Hepatocyte (in vitro differentiated cells): ENCODE measurements at places on chromosomes 4 and X. TPM values are rescaled to one million over a fixed set of nuclear protein-coding genes. Genes with fewer than 3 reads are reported as not detected.

NDP gene
- 16.1 and 16.3 TPM in 2 replicates for total RNA-seq

MTHFD2L gene
- 29.4 and 32.0 TPM in 2 replicates for total RNA-seq

DNA sequence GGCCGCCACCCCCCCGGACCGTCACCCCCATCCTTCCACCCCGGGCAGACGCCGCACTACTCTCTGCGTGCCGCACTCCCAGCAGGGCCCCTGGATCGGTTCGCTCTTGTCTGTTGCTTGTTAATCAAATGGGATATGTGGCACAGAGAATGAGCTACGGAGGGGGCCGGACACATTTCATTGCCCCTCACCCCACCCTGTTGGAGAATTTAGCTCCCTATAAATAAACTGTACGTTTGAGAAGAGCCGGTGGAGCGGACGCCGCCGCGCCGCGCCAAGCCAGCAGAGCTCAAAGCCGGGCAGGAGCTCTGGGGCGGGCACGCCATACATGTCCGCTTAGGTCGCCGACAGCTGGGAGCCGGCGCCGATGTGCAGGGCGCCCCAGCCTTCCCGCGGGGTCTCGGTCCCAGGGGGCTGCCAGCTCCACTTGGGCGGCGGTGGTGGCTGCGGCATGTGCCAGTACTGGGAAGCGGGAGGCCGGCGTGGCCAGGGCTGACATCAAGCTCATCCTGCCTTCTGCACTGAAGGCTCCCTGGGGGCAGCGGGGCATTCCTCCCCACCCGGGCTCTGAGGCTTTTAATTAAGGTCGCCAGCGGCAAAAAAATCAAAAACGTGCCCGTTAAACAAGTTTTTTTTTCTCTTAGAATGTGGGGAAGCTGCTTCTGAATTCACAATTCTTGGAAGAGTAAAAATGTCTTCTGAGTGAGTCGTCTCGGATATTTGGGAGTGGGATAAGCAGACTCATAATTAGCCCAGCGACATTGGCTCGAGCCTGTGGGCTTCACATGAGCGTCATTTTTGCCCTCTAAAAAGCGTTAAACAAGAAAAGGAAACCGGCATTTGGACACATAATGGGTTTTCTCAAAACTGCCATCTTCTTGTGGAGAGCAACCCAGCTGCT is 1.1 kb upstream of the PCDH19 start:
- DNase-seq: peak; percentile 21
- peak overlapping the region; percentile 26 for H3K4me3 ChIP-seq
- no peaks in the 10 kb centered on the region for H3K4me1 ChIP-seq

GRCh38 chr4:84907145-84907544 is 59.3 kb downstream of the WDFY3 start:
- no peak overlapping the region for H3K27ac ChIP-seq
- no peaks in the 10 kb centered on the region for H3K36me3 ChIP-seq
- no peaks in the 10 kb centered on the region for H3K4me1 ChIP-seq
- no peak overlapping the region for H3K4me3 ChIP-seq

- H3K4me3 ChIP-seq: no peak overlapping the region
- no peak overlapping the region for H3K27ac ChIP-seq
- no peak for DNase-seq
- H3K4me1 ChIP-seq: no peaks in the 10 kb centered on the region
- no peaks in the 10 kb centered on the region for H3K27me3 ChIP-seq
- no peaks in the 10 kb centered on the region for H3K36me3 ChIP-seq
Measured at GRCh38 chr4:112645541-112646329, 8.8 kb downstream of the LARP7 start.

- no peak for DNase-seq
- H3K36me3 ChIP-seq: no peaks in the 10 kb centered on the region
- no peak overlapping the region for H3K4me3 ChIP-seq
- no peaks in the 10 kb centered on the region for H3K4me1 ChIP-seq
Measured at GRCh38 chr4:23241408-23241807, 548.7 kb downstream of the GBA3 start.

GRCh38 chr4:171983935-171984805 is 171.0 kb downstream of the GALNTL6 start:
- H3K4me1 ChIP-seq: no peaks in the 10 kb centered on the region
- no peak overlapping the region for H3K27ac ChIP-seq
- DNase-seq: peak; percentile 6
- H3K36me3 ChIP-seq: no peaks in the 10 kb centered on the region
- no peak overlapping the region for H3K4me3 ChIP-seq
- no peaks in the 10 kb centered on the region for H3K27me3 ChIP-seq

MAB21L2 gene
- total RNA-seq: 3.0 and 6.4 TPM in 2 replicates

GRCh38 chr4:27357283-27357682 is 496.6 kb downstream of the STIM2 start:
- DNase-seq: peak; percentile 13
- H3K27ac ChIP-seq: no peak overlapping the region
- no peaks in the 10 kb centered on the region for H3K27me3 ChIP-seq
- H3K36me3 ChIP-seq: no peaks in the 10 kb centered on the region
- H3K4me1 ChIP-seq: peaks cover 5% of the 10 kb centered on the region
- H3K4me3 ChIP-seq: no peak overlapping the region

DNA sequence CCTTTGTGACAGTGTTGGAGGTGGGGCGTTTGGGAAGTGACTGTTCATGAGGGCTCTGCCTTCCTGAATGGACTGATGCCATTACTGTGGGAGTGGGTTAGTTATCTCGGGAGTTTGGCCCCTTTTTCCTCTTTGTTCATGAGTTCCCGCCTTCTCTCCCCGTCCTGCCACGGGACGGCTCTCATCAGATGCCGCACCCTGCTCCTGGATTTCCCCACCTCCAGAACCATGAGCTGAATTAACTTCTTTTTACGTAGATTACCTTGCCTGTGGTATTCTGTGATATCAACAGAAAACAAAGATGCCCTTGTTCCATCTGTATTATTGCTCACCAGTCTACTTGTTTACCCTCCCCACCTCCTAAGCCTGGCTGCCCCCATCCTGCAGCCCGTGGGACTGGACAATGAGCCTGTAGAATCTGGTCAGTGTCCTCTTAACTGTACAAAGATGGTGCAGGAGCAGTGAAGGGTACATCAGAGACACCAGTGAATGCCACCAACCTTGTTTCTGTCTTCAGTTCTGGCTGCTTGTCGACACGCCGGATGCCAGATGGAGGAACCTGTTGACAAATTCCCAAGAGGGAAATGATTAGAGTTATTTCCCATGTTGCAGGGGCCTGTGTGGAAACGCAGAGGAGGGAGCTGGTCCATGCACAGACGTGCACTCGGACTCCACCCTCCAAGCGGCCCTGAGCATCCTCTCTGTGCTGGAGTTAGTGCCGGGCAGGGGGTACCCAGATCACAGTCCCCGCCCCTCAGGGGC is 104.7 kb downstream of the ABLIM2 start:
- H3K27ac ChIP-seq: no peak overlapping the region
- H3K36me3 ChIP-seq: no peaks in the 10 kb centered on the region
- H3K27me3 ChIP-seq: no peaks in the 10 kb centered on the region

DNA sequence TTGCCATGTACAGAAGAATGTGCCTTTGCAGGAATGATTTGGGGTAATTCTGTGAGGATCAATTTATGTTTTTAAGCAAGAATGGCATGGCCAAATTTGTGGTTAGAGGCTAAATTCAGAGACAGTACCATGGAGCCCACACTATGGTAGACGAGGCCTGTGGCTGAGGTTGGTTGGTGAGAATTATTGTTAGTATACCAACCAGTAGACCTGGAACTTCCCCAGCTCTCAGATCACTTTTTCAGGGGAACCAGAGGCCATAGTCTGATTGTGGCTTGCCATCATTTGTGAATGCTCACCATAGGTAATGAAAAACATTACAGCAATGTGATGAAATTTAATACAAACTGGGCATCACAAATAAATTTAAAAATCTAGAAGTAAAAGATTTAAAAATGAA is 56.3 kb downstream of the SHISA3 start:
- peaks cover 16% of the 10 kb centered on the region for H3K4me1 ChIP-seq
- H3K36me3 ChIP-seq: no peaks in the 10 kb centered on the region
- H3K27me3 ChIP-seq: no peaks in the 10 kb centered on the region
- no peak for DNase-seq

DCLK2 gene
- total RNA-seq: 2.2 and 2.8 TPM in 2 replicates

DNA sequence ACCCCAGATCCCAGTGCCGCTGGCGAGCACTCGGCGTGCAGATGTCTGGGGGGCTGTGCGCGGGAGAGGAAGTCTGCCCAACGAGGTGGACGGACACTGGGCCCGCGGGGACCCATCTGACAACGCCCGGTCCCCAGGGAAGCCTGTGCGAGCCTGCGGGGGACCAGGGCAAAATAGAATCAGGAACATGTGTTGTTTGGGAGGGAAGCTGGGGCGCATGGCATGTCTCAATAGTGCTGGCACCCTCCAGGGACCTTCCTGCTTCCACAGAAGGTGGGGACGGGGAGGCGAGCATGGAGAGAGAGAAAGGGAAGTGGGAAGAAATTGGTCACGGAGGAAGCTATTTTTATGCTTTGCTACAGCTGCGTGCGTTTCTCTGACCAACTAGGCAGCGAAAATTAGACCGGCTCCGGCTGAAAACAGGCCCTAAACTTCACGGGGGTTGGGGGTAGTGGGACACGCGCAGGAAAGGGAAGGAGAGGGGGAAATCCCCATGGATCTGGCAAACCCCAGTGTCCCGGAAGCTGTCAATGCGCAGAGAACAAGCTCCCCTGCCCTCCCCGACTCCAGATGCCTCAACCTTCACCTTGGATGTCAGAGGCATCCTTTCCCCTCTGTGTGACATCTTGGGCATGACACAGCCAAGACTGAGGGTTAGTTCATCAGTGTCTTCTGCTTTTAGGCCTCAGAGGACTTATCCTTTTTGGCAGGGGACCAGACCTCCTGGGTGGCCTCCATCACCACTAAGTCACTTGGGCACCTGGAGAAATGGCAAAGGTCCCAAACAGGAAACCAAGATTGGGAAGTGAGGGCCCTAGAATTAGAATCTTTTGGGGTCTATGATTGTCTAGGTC is 169.8 kb upstream of the BCOR start:
- peak overlapping the region; percentile 39 for H3K27ac ChIP-seq
- H3K4me1 ChIP-seq: peaks cover 19% of the 10 kb centered on the region
- no peaks in the 10 kb centered on the region for H3K36me3 ChIP-seq
- H3K27me3 ChIP-seq: no peaks in the 10 kb centered on the region
- no peak for DNase-seq

NRK gene
- total RNA-seq: 9.1 and 12.0 TPM in 2 replicates

DNA sequence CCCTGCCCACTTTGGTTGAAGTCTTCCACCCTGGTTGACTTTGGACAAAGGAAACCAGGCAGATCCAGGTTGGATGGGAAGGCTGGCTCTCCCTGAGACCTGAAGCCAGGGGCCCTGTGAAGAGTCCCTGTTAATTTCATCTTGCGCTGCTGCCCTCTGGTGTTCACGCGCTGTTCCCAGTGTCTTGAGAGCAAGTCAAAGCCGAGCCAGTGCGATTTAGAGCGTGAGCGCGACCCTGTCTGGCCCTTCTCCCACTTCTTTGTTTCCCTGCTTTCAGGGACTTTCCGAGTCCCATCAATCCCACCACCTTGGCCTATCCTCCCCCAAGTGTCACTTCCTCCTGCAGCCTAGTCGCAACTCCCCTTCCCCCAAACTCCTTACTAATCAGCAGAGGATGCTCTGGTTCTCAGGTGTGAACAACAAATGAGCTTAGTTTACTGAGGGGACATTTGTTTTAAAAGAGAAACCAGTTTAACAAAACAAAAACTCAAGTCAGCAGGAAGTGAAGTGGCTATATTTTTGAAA is 25.8 kb upstream of the CHRNA9 start:
- H3K4me1 ChIP-seq: peaks cover 4% of the 10 kb centered on the region
- no peak overlapping the region for H3K27ac ChIP-seq
- no peaks in the 10 kb centered on the region for H3K27me3 ChIP-seq

GRCh38 chr4:40183615-40184411 is 13.0 kb upstream of the RHOH start:
- H3K4me3 ChIP-seq: no peak overlapping the region
- no peak overlapping the region for H3K27ac ChIP-seq
- no peaks in the 10 kb centered on the region for H3K27me3 ChIP-seq

TMSB15A gene
- total RNA-seq: 45.4 and 55.3 TPM in 2 replicates

- no peak overlapping the region for H3K27ac ChIP-seq
- no peaks in the 10 kb centered on the region for H3K36me3 ChIP-seq
- no peak overlapping the region for H3K4me3 ChIP-seq
- DNase-seq: no peak
Measured at GRCh38 chr4:41885456-41885855, 49.8 kb upstream of the TMEM33 start.

DNA sequence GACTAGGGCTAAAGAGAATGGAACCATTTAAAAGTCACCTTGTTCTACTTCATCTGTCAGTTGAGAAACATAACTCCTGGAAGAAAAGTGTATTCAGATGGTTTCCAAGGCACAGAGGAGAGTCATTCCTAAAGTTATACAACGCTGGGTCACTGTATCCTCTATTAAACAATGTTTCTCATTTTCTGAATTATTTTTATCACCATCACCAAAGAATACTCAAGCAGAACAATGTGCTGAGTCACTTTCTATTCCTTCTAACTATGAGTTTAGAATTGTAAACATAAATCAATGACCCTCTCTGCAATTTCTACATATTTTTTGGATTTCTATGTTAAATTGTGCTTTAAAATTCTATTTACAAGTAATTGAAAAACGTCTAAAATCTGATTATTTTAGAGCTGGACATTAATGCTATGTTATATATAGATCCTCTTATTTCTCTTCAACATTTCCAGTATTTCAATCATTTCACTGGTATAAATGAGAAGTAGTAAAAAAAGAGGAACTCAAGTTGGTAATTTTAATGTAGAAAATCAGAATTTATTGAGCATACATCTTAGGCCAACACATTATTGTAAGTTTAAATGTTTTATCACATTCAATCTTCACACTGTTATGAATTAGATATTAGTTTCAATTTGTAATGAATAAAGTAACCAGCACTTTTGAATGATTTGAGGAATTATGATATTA is 7.5 kb downstream of the DTHD1 start:
- H3K4me3 ChIP-seq: no peak overlapping the region
- H3K27ac ChIP-seq: no peak overlapping the region
- H3K4me1 ChIP-seq: peaks cover 4% of the 10 kb centered on the region
- DNase-seq: no peak
- no peaks in the 10 kb centered on the region for H3K27me3 ChIP-seq

ASMTL gene
- total RNA-seq: 10.1 and 15.1 TPM in 2 replicates

GRCh38 chrX:48086082-48086481 is 14.6 kb upstream of the ZNF630 start:
- H3K4me1 ChIP-seq: no peaks in the 10 kb centered on the region
- H3K27ac ChIP-seq: peak overlapping the region; percentile 27
- H3K36me3 ChIP-seq: no peaks in the 10 kb centered on the region
- no peak overlapping the region for H3K4me3 ChIP-seq

DNA sequence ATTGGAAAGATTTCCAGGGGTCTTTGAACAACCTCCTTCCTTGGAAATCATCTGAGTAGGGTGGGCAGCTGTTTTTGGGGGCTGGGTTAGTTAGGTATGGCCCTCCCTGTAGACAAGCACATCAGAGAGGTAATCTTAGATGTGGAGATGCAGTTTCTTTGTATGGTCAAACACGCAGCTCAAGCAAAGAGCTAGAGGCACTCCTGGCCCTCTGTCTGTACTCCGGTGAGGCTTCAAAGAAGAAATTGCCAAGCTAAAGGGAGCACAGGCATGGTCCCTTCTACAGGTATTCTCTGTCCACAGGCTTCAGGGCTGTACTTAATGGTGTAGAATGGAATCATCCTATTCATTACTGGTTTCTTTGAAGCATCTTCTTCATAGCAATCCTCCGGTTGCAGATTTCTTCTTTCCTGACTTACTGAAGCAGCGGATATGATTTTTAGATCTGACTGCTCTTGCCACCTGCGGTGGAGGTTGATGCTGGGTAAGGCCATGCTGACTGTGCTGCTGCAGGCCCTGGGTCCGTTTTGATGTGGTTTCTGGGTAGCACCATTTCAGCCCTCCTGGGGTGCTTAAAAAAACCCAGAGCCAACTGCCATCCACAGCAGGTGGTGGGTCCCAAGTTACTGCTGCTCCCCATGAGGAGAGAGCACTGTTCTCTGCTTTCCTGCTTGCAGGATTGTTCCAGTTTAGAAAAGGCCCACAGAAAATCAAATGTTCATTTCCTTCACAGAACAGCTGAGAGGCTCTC is 318.9 kb upstream of the GATB start:
- no peak overlapping the region for H3K27ac ChIP-seq
- no peaks in the 10 kb centered on the region for H3K36me3 ChIP-seq
- no peak overlapping the region for H3K4me3 ChIP-seq
- no peak for DNase-seq
- H3K27me3 ChIP-seq: no peaks in the 10 kb centered on the region

EDNRA gene
- total RNA-seq: 28.1 and 35.7 TPM in 2 replicates
